ENCODE measurements at places on chromosomes 5 and 9.

- no peak for DNase-seq
These were observed 137.1 kb upstream of the BASP1 start for GRCh38 chr5:17080361-17080760.

DNA sequence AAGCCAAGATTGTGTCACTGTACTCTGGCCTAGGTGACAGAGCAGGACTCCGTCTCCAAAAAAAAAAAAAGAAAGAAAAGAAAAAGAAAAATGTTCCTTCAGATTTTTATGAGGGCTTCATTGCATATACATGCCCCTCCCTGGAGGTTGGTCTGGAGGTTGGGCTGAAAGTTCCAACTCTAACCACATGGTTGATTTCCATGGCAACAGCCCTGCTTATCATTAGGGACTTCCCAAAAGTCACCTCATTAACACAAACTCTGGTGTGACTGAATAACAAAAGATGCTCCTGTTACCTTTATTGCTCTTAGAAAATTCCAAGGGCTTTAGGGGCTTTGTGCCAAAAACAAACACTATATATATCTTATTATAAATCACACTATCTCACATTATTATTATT, 113.8 kb downstream of the TMC1 start:
- no peak for DNase-seq

DNA sequence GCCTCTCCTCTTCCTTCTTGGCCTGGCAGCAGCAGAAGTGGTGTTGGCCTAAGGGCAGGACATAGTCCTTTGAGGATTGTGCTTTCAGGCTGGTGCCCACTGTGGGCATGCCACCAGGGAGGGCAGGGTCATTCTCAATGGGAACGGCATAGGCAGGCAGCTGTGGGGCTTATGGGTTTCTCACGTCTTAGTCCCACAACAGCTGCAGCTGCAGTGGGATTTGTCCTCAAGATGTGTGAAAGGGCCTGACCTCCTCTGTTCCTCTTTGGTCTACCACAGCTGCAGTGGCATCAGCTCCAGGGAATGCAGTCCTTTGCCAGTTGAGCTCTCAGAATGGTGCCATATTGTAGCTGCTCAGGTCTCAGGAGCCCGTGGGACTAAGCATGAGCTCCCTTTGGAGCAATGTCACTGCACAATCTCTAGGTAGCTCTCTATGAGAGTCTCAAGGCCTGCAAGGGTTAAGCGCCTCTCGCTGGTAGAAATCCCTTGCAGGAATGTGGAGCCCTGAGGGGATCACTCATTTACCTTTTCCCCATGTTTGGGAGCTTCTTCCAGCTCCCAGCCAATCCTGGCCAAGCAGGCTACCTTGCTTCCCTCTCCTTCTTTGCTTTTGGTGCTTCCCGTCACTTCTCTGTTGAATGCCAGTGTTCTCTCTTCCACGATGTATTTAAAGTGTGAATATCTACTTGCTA, 104.8 kb downstream of the GNA14 start:
- no peak for DNase-seq

GRCh38 chr9:93132287-93132927, 1.6 kb downstream of the NINJ1 start:
- no peak for DNase-seq

DNA sequence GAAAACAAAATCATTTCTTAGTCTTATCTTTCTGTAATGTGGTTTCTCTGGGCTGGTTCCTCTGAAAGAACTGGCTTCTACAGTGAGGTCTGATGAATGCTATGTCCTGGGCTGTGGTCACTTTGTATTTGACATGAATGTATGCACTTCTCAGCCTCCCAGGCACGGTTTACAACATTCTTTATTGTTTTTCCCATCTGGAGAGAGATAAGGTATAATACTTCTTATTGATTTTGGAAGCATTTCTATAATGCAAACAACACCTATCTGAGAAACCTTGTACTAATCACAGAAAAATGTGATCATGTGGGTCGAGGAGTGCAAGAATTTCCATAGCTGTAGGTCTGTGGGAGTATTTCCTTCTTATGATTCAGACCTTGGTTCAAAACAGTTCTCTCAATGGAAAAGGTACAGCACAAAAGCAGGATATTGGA, 46.9 kb downstream of the ACTBL2 start:
- DNase-seq = no peak

DNA sequence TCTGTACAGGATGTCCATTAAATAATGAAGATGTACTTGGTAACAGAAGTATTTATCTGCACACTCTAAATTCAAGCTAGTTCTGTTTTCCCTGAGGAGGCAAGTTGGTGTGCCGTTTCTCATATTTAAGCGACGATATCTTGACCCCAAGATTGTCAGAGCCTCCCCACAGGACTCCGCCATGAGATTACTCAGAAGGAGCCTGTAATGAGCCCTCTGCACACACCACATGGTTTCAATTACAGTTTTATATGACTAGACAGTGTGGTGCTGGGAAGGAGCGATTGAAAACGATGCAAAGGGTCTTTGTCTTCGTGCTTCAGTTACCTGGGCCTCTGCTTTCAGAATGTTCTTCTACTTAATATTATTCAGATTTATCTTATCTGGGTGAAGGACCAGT, 840.4 kb upstream of the WWC1 start:
- DNase-seq = no peak

DNA sequence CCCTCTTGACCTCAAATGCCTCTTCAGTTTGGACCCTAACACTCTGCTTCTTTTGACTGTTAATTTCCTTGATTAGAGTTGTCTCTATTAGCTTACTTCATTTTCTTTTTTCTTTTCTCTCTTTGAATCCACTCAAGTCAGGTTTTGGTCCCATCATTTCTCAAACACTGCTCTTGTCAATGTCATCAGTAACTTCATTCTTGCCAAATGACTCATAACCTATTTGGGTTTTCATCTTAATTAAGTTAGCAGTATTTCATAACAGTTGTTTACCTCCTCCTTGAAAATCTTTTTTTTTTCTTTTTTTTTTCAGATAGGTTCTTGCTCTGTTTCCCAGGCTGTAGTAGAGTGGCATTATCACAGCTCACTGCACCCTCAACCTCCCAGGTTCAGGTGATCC, 119.6 kb downstream of the PARP8 start:
- DNase-seq = no peak

- DNase-seq = no peak
These were observed 98.4 kb upstream of the GDNF start for GRCh38 chr5:37938076-37938852.

DNA sequence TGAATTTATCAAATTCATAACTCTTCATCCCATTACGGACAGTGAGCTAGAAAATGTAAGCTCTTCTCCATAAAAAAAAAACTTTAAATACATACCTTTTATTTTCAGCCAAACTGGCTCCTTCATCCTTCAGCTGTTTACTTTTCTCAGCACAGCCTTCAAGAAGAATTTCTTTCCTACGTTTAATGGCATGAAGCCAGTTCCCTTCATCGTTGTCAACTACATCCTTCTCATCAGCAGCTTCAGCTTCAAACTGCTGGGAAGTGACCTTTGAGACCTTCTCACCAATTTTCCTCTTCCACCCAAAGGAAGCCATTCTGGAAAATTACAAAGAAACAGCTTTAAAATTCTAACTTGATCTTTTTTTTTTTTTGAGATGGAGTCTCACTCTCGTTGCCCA, 9.1 kb downstream of the TTC33 start:
- DNase-seq = no peak

DNA sequence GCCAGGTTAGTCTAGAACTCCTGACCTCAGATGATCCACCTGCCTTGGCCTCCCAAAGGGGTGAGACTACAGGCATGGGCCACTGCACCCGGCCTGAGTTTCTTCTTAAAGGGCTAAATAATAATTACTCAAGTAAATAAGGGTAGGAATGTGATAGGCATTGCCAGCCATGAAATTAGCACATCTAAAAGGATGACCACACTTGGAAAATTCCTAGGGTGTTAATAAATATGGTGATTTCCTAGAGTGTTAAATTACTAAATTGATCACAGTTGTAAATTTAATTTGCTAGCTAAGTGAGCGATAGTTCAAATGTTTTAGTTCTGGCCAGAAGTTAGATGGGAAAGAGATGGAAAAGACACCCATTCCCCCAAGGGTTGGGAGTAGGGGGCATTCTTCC, 53.4 kb downstream of the UBAP1 start:
- DNase-seq = no peak

GRCh38 chr9:110900456-110900855, 137.8 kb downstream of the LPAR1 start:
- DNase-seq = no peak

DNA sequence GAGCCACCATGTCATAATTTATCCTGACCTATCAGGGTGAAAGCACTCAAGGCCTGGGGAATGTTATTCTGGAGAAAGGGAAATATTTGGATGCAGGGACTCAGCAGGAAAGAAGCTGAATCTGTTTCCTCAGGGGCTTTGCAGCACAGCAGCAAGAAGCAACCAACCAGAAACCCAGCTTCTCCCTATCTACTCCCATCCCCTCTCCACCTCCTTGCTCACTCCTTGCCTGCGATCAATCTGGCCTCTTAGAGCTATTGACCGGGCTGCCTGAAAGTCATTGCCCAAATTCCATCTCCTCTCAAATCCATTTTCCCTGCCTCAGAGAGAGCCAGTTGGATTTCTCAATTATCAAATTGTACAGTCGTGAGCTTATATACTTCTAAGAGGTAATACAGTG, 542.0 kb upstream of the TRPC7 start:
- no peak for DNase-seq

GRCh38 chr5:157390551-157391297, 69.3 kb upstream of the NIPAL4 start:
- DNase-seq = peak; percentile 13

DNA sequence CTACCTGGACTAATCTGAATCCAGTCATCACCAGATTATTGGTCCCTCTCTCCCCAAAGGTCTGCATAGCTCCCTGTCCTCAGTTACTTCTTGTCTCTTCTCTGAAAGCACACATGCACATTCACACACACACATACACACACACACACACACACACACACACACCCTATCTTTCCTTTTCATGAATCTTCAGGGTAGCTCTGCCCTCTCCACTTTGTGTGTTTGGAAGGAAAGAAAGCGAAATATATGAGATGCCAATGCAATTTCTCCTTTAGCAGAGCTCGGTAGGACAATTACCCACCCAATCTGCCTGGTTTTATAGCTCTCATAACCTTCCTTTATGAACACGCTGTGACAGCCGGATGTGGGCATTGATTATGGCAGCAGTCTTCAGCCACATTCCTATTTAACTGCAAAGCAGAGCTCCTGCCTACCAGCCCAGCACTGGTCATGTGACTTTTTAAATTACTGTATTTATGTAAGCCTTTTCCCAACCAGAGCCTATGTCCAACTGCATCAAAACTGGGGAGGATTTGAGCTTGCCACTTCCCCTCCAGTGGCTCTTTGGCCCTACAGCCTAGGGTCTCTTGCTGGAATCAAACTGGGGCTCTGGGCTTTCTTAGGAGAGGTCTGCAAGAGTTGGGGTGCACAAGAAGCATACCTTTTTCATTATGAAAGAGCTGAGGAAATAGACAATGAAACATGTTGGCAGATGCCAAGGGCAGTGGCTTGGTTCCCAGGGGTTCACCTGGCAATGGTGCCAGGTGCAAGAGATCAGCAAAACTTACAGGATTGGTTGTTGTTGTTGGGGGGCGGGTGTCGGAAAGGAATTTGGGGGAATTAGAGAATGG, 20.8 kb upstream of the MATR3 start:
- DNase-seq = no peak

DNA sequence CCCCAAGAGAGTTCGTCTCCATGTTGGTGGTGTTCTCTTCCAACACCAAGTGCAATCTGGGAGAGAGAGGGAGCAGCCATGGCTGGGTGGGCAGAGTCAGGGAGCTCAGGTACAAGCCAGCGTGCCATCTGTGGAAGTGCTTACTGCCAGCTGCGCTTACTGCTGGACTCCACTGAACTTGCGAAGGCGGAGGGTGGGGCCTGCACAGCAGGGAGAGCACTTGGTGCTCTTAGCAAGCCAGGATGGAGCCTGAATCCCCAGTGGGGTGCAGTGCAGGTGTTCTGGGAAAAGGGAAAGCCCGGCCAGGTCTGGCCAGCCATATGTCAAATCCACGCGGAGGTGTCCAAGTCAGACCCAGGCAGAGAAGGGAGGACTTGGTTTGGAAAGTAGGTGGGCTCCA, 142.0 kb downstream of the FANCC start:
- no peak for DNase-seq

DNA sequence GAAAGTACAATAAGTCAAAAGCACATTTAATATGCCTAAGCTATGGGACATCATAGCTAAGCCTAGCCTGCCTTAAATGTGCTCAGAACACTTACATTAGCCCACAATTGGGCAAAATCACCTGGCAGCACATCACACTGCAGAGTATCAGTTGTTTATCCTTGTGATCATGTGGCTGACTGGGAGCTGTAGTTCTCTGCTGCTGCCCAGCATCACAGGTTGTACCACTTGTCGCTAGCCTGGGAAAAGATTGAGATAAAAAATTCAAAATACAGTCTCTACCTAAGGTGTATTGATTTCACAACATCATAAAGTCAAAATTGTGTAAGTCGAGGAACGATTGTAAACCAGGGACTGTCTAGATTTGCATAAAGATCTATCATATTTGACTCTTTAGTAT, 58.6 kb downstream of the CAMK4 start:
- DNase-seq = no peak

DNA sequence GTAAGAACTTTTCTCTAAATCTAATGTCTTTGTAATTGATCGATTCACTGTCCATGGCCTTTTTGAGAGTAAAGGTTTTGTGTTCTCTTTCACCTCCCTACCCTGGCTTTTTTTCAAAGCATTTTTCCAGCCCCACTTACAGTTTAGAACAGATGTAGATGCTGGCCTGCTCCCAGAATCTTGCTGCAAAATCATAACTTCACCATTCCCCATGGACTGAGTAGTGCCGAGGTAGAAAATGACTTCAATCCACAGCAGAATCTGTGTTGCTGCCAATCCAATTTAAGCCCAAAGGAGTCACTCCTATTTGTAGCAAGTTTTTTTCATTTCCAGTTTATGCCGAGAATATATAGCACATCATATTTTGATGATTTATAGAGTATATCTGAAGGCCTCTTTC, 46.5 kb upstream of the CEMIP2 start:
- DNase-seq = no peak

GRCh38 chr9:137606005-137606621, 627 bp downstream of the ARRDC1 start:
- no peak for DNase-seq

- no peak for DNase-seq
These were observed 54.0 kb downstream of the PLPP1 start for GRCh38 chr5:55480781-55481180.

DNA sequence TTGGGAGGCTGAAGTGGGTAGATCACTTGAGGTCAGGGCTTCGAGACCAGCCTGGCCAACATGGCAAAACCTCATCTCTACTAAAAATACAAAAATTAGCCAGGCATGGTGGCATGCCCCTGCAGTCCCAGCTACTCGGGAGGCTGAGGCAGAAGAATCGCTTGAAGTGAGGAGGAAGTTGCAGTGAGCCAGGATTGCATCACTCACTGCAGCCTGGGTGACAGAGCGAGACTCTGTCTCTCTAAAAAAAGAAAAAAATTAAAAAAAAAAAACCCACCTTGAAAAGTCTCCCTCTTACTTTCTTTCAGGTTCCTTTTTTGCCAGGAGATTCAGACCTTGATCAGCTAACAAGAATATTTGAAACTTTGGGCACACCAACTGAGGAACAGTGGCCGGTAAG, 34.2 kb downstream of the CDK7 start:
- no peak for DNase-seq

All from activated CD4-positive, alpha-beta T cell treated with anti-CD3 and anti-CD28 coated beads, Interleukin-2, amount 50 U/mL, for 1 hour (primary cell).